H1 (cell line): ENCODE measurements at places on chromosomes 7 and 10. TPM values are rescaled to one million over a fixed set of nuclear protein-coding genes. Genes with fewer than 3 reads are reported as not detected.

GRCh38 chr7:28371846-28372245 is 40.5 kb upstream of the CREB5 start:
- no peak for DNase-seq

DNA sequence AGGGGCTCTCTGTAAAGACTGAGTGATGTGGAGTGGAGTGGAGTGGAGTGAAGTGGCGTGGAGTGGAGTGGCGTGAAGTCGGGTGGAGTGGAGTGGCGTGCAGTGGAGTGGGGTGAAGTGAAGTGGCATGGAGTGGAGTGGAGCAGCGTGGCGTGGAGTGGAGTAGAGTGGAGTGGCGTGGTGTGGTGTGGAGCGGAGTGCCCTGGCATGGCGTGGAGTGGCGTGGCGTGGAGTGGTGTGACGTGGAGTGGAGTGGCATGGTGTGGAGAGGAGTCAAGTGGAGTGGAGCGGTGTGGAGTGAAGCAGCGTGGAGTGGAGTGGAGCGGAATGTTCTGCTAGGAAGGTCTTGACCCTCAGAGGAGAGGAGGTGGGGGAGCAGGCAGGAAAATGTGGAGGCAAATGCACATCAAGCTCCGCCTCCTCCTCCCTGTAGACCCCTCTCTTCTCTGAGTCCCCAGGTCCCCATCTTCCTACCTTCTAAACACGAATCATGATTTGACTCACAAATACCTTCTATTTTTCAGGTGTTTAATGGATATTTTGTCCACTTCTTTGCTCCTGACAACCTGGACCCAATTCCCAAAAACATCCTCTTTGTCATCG is 19.9 kb downstream of the ITIH2 start:
- no peak for DNase-seq

GRCh38 chr10:94085766-94086437 is 92.2 kb downstream of the PLCE1 start:
- no peak for DNase-seq

DNA sequence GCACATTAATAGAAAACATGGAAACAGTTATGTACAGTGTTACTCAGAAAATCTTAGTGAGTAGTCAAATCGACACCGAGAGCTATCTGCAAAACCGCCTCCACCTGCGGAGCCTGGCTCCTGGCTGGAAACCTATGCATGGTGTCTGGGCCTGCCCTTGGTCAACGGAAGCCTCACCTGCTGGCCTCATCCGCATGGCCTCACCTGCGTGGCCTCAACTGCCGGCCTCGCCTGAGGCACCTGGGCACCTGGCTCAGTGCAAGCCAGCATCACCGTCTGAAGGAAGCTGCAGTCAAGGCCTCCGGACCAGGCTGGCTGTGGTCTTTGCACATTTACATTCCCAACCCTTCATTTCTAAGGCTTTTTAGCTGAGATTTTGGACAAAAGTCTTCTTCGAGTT is 352.1 kb downstream of the POM121L12 start:
- DNase-seq = no peak

GNGT1 gene
- total RNA-seq = 0.21 and 0.26 TPM in 2 replicates

SERPINE1 gene
- total RNA-seq = 5.6 and 6.8 TPM in 2 replicates

GRCh38 chr7:69857014-69857413 is 258.7 kb downstream of the AUTS2 start:
- no peak for DNase-seq

- no peak for DNase-seq
These were observed 20.9 kb upstream of the UBE3C start for GRCh38 chr7:157117796-157118195.

WDR37 gene
- total RNA-seq = 10.5 and 12.0 TPM in 2 replicates

ABCA13 gene
- 0.07 and 0.13 TPM in 2 replicates for total RNA-seq

TUBAL3 gene
- total RNA-seq = not detected in 2 replicates

DNA sequence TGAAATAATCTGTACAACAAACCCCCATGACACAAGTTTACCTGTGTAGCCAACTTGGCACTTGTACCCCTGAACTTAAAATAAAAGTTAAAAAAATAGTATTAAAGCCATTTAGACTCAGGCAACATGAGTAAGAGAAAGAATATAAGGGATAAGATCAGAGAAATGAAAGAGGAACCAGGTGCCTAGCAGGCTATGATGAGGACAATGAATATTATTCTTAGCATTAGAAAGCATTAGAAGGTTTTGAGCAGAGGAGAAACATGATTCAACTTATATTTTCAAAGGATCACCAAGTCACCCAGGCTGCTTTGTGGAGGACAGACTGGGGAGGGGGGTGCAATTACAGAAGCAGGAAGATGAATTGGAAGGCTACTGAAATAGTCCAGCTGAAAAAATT is 48.1 kb upstream of the TES start:
- DNase-seq = no peak
